Activated CD4-positive, alpha-beta memory T cell treated with anti-CD3 and anti-CD28 coated beads for 36 hours (primary cell): ENCODE measurements at places on chromosomes 2 and 18.
A peak's percentile ranks its signal among the peaks of the same experiment; 100 is the strongest.

- no peak for DNase-seq
Measured at GRCh38 chr2:48283586-48284269, 246.2 kb upstream of the STON1 start.

- no peak for DNase-seq
Measured at GRCh38 chr2:206435742-206436141, 7.6 kb upstream of the ADAM23 start.

DNA sequence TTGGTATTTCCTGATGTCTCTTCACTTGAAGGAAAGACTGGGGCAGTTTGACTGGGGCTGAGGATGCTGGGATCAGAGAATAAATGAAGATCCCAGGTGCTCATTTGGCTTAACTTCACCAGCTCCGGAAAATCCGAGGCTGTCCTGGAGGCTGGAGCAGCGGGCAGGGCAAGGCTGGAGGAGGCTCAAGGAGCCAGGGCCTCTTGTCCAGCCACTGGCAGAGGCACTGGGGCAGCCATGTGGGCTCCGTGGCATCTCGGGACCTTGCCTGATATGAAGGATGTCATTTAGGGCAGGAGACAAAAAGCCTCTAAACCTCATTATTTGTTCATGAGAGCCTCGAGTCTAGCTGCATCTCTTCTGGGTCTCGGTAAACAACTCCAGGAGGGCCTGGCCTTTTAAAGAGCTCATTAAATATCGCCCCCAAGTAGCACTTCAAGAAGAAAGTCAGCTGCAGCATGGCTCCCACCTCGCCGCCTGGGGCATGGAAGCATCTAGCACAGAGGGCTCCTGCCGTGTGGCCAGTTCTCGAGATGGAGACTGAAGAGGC lies 13.5 kb upstream of the GPR55 start:
- peak; percentile 8 for DNase-seq

GRCh38 chr2:24352664-24353063 lies 7.7 kb downstream of the ITSN2 start:
- DNase-seq = no peak

DNA sequence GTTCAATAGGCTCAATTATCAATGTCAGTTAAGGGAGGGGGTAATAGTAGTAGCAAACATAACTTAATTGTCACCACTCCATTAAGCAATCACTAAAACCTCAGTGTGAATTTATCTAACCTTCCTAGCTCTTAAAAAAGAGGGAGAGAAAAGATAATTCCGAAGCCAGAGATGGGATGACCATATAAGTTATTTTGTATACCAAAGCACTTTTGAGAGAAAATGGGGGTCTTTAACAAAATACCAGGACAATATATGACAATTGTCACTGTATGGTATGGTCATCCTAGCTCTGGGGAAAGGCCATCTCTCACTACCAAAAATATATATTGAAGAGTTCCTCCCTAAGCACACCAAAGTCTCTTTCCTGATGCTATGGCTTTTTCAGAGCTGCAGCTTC lies 55.1 kb downstream of the SPHKAP start:
- no peak for DNase-seq

DNA sequence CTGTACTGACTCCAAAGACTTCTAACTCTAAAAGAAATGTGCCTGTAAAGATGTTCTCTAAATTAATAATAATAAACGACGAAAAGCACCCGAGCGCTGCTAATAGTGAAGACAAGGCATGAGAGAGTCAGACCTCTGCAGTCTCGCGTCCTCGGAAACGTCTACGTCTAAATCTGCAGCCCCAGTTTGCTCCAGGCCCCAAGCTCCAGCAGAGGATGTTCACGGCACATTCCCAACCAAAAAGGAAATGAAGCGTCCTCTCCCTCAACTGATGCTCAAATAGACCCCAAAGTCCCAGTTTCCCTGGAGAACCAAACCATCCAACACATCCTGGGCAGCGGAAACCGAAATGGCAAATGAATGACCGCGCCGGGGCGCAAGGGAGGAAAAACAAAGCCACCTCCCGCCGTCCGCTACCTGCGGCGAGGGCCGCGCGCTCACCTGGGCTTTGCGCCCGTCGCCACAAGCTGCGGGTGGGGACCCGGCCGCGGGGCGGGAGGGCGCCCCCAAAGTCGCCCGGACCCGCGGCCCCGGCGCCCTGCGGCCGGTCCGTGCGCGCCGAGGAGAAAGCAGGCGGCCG lies 47.1 kb upstream of the CCDC150 start:
- DNase-seq = no peak

GRCh38 chr2:41764919-41765318 lies 282.9 kb upstream of the PKDCC start:
- DNase-seq = no peak

GRCh38 chr2:23655934-23656596 lies 270.9 kb downstream of the ATAD2B start:
- no peak for DNase-seq

GRCh38 chr2:63050334-63051041 lies at the start of gene OTX1:
OTX1 (plus strand) TSS chr2:63050830; CDS start chr2:63052991, 2,161 bp downstream.
- DNase-seq = peak; percentile 67

- no peak for DNase-seq
Measured at GRCh38 chr2:68857855-68858456, 13.2 kb downstream of the BMP10 start.

DNA sequence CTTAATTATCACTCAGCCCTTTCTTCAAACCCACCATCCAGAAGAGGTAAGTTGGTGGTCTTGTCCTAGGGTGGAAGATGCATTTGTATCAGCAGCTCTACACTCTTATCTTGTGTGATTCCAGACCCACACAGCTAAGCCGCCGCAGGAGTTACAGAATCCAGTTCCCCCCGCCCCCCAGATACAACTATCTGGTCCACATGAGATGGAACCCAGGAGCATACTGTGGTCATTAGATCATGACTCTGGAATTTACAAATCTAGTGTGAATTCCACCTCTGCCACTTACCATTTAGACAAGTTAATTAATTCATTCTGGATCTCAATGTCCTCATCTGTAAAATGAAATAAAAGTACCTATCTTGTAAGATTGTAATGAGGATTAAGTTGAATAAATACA lies 486.4 kb downstream of the BCL11A start:
- DNase-seq = no peak

DNA sequence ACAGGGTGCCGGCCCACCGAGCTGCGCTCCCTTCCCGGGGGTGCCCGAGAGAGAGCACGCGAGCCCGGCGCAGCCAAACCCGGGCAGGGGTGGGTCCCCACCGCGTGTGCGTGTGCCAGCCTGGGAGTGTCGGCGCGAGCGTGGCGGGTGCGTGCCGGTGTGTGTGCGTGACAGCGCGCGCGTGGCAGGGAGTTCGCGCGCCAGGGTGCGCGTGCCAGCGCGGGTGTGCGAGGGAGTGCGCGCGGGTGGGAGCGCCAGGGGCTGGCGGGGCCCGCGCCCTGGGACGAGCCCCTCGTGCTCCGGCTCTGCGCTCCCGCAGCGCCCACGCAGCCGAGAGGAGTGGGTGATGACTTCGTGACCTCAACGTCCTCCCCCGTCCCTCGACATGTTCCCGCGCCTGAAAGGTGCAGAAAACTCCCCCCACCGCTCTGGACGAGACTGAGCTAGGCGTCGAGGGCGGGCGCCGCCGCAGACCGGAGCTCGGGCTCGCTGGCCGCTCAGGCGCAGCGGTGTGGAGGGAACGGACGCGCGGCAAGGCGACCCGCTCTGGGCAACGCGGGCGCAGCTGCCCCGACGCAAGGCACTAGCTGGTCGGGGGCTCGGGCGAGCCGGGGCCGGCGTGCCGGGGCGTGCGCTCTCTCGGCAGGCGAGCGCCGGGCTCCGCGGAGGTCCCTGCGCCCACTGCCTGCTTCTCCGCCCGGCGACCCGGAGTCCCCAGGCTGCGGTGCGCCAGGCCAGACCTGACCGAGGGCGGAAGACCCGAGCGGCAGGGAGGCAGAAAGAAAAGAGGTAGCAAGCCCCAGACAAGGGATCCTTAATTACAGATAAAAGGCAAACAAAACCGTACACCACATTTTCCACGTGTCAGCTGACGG lies 582.8 kb downstream of the ZEB2 start:
- DNase-seq = peak; percentile 49

- DNase-seq = no peak
Measured at GRCh38 chr2:206482633-206483032, 39.3 kb downstream of the ADAM23 start.

DNA sequence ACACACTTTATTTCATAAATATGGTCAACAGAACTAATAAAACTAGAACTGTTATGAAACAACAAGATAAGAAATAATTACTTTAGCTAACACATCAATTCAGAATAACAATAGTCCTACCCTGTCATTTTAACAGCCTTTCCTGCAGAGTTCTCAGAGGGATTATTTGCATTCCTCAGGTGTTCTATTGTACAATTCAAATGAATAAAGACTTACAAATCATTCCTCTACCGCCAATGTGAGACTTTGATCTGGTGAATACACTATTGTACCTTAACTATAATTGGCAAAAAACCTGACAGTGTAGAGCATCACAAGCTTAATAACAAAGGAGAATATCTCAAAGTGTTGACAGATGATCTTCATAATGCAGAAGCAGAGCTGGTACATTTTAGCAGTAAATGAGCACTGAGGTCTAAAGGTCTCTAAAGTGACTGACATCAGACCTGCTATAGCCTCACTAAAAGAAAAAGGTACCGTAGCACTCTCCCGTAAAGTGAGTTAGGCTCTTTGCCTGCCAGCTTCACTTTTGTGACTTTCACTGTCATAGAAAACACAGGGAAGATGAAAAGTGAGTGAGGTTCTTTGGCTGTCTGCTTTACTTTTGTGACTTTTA lies 118.8 kb upstream of the SP3 start:
- DNase-seq = no peak

- no peak for DNase-seq
Measured at GRCh38 chr2:240972636-240973521, 25.5 kb upstream of the SNED1 start.

DNA sequence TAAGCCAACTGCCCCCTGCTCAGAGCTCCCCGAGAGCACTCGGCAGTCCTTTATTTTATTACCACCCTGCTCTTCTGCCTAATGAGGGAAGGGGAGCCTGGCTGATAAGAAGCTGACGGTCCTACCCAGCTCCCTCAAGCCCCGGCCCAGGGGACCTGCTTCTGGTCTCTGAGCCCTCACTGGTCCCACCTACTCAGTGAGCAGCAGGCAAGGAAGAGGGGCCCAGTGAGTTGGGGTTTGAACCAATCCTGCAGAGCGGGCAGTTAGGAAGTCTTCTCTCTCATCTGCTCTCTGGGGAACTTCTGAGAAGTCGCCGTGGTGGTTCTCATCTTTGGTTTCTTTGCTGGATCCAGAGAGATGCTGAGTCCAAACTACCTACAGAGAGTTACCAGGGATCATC lies 218.9 kb downstream of the NDUFA10 start:
- DNase-seq = no peak
